OCI-M1 (cell line): ENCODE measurements at places on chromosomes 5 and 9.

DNA sequence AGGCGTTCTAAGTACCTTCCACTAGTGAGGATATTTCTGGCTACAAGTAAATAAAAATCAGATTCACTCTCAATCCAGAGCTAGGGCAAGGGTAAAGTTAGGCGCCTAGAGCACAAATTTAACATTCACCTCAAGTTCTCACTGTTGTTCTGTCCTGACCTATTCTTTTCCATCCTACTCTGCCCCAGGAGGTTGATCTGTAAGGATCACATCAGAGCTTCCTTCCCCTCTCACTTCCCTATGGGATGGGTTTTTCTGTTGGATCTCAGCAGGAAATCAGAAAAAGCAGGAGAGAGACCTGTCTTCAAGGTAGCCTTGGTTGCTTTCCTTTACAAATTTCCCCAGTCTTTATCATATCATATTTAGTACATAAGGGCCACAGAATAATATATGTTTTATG, 316.7 kb downstream of the GABRG2 start:
- no peak for DNase-seq

DNA sequence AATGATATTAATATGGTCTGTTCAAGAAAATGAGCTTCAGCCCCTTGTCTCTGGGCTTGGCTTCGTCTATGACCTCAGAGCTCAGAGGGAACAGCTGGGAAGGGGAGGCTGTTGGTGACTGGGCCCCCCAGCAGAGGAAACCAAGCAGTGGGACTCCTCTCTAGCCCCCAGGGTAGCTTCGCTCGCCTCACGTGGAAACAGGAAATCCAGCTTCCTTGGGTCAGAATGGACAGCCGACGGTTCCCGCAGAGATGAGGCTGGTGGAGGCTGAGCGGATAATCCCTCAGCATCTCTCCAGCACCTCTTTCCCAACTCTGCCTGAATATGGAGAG, 37.2 kb upstream of the ICE1 start:
- DNase-seq = no peak

DNA sequence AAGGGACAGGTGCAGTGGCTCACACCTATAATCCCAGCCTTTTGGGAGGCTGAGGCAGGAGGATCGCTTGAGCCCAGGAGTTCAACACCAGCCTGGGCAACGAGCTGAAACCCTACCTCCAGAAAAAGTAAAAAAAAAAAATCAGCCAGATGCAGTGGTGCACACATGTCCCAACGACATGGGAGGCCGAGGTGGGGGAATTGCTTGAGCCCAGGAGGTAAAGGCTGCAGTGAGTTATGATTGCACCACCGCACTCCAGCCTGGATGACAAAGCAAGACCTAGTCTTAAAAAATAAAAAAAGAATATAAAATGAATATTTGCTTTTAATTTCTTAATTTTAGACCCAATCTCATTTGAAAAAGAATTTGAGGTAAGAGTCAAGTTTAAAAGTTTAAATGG, 143.5 kb downstream of the LPAR1 start:
- DNase-seq = no peak

GRCh38 chr5:179375831-179376365, 30.6 kb upstream of the ADAMTS2 start:
- no peak for DNase-seq

DNA sequence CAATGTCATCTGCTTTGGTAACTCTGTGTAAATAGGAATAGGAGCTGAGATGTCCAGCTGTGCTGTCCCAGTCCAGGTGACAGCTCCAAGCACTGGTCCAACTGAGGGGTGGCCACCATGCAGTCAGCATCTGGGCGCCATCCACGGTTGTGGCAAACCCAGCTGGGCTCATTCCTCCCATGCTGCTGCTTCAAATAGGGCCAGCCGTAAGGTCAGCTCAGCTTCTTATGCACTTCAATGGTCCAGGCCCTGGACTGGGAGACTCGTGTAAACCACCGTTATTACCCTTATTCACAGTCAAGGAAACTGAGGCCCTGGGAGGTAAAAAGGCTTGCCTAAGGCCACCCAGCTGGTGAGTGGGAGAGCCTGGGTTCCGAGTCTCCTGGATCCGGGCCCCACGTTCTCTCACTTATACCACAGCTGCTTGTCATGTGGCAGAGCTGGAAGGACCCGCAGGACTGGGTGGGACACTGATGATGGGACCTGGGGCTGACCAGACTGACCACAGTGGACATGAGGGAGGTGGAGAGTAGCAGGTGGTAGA, 38.7 kb upstream of the ANGPTL2 start:
- no peak for DNase-seq

GRCh38 chr9:116303270-116303669, 149.7 kb downstream of the PAPPA start:
- DNase-seq = no peak

DNA sequence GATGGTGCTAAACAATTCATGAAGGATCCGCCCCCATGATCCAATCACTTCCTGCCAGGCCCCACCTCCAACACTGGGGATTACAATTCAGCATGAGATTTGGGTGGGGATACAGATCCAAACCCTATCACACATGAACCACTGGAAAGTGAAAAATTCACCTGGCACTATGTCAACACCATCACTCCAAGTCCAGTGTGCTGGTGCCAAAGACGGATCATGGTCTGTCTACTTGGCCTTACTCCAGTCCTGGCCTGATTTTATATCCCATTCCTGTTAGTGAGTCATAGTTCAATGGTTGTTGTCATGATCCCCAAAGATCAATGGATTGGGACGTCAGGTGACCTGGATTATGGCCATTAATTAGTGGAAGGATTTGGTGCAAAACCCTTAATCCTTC, 147.4 kb upstream of the RPS23 start:
- no peak for DNase-seq

GRCh38 chr5:98880151-98880550, 48.7 kb downstream of the CHD1 start:
- DNase-seq = peak; percentile 70

DNA sequence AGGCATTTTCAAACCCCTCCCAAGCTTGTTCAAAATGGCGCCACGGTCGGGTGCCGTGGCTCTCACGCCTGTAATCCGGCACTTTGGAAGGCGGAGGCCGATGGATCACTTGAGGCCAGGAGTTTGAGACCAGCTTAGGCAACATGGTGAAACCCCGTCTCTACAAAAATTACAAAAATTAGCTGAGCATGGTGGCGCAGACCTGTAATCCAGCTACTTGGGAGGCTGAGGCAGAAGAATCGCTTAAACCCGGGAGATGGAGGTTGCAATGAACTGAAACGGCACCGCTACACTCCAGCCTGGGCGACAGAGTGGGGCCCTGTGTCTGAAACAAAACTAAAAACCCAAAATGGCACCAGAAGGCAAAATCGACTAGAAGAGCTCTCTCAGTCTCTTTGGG, 142.0 kb downstream of the MTX3 start:
- no peak for DNase-seq

- no peak for DNase-seq
These were observed 71.6 kb downstream of the ERCC6L2 start for GRCh38 chr9:95947118-95947517.

GRCh38 chr9:23413541-23413940, 412.5 kb downstream of the ELAVL2 start:
- no peak for DNase-seq

- DNase-seq = peak; percentile 21
These were observed 696.2 kb upstream of the COX7C start for GRCh38 chr5:85921590-85921989.

GRCh38 chr9:33924978-33925797, 108.2 kb downstream of the UBE2R2 start:
- peak; percentile 27 for DNase-seq

GRCh38 chr9:38371495-38371894, 21.0 kb upstream of the ALDH1B1 start:
- peak; percentile 49 for DNase-seq

GRCh38 chr5:71828291-71829040, 109.4 kb downstream of the CARTPT start:
- DNase-seq = peak; percentile 8

GRCh38 chr5:95725071-95725820, 5.9 kb upstream of the RHOBTB3 start:
- peak; percentile 82 for DNase-seq

GRCh38 chr9:125844611-125845010, 97.4 kb downstream of the PBX3 start:
- DNase-seq = no peak

DNA sequence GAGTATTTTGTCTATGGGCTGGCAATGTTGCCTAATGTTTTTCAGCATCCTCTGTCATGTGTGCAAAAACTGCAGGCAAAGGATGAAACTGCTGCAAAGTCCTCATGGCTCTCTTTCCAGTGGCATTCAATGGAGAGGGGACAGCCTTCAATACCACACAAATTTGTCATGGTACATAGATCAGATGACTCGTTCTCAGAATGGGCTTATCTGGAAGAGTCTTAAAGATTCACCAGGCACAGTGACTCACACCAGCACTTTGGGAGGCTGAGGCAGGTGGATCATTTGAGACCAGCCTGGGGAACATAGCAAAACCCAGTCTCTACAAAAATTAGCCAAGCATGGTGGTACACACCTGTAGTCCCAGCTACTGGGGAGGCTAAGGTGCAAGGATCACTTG, 5.3 kb downstream of the CDKN2AIPNL start:
- no peak for DNase-seq

DNA sequence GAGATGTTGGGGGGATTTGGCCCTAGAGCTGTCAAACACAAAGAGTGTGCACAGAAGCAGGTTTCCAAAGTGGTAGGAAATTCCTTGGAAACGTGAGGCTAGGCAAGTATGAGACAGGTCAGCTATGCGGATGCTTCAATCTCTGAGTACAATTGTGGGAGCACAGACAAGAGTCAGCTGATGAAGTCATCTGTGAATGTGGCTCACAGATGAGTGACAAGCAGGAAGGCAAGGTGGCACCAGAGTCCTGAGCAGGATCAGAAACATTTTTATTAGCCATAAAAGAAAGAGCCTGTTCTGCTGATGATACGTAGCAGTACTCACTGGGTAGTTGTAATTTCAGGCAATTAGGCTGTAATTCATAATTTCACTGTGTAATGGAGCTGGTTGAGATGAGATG, 117.0 kb downstream of the DCP2 start:
- no peak for DNase-seq
